ENCODE measurements at places on chromosomes 6 and 20.

DNA sequence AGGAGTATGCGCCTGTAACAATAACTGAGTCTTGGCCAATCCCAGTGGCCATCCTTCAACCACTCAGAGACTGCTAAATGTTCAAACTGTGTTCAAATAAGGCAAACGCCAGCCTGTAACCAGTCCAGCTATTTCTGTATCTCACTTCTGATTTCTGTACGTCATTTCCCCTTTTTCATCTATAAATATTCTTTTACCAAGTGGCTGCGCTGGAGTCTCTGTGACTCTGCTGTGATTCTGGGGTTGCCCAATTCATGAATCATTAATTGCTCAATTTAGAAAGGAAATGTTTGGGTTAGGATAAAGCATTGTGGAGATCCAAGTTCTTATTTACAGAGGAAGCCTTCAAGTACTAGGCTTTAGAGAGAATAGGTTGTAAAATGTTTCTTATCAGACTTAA lies 89.8 kb upstream of the UST start:
- peak; percentile 17 for DNase-seq

DNA sequence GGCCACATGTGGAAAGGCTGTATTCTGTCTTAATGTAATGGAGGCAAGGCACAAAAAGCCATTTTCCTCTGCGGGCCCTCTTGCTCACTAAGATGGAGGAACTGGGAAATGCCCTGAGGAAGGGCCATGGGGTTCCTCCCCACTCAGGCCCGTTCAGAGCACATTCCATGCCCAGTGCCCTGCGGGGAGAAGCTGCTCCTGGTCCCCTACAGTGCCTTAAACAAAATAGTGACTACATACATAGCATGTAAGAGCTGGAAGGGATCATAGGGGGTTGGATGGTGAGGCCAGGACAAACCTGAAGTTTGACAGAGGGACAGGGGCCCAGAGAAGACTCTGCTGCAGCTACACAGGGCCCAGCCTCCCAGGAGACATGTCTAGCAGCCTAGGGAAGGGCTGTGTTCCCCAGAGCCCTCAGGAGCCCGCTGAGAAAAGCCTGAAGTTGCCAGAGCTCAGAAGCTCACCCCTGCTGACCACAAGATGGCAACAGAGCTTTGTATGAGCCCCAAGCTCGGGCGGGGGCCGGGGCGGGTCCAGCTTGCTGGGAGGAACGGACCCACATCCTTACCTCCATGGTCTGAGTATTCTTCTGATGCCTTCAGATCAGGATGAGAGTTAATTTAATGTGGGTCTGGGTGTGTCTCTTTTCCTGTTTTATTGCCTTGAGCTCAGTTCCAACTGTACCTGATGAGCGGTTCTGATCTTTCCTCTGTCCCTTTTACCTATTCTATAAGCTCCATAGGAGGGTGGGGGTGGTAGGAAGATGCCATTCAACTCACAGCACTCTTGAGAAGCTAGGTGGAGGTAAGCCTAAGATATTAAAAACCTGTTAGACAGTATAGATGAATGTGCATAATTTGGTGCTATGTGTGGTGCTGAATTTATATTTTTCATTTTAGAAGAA lies 242.9 kb downstream of the CDC5L start:
- no peak for DNase-seq

DNA sequence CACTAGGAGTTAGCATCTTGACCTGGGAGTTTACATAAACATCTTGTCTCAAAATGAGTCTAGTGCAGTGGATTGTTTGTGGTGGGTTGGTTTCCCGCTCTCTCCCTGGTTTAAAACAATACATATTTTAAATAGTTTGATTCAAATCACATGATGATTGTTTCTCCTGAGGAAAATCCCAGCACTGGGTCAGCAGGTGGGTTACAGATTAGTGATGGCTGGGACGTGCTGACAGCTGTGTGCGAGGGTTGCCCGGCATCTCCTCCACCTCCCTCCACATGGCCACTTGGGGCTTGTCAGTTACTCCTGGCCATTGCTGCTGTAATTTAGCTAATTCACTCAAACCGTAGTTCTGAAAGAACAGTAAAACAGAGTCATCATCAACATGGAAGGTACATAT lies 306.4 kb upstream of the CITED2 start:
- no peak for DNase-seq

- DNase-seq: no peak
Measured at GRCh38 chr20:24798930-24799705, 150.0 kb upstream of the CST7 start.

- DNase-seq: no peak
Measured at GRCh38 chr6:123662757-123663156, 26.0 kb upstream of the TRDN start.

GRCh38 chr20:62908971-62909791 lies 17.1 kb downstream of the DIDO1 start:
- no peak for DNase-seq

GRCh38 chr6:43101497-43101896 lies 25.4 kb downstream of the PTK7 start:
- DNase-seq: no peak

- no peak for DNase-seq
Measured at GRCh38 chr20:38874460-38875174, 51.6 kb upstream of the FAM83D start.

DNA sequence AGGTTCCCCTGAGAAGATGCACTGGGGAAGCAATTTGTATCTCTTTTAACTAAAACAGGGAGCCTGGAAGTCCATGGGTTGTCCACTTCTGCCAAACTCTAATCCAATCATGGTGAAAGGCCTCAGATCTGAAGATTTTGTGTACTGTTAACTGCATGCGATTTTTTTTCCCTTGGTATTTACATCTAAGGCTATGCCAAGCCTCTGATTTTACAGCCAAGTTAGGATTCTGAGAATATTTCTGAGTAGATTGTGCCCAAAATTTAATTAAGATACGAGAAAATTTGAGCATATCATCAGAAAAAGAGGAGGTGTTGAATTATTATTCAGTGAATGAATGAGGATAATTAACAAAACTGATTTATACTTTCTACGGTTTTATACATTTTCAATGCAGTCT lies 34.0 kb downstream of the BTBD3 start:
- no peak for DNase-seq

- no peak for DNase-seq
Measured at GRCh38 chr20:51223183-51223720, 200.3 kb upstream of the KCNG1 start.

DNA sequence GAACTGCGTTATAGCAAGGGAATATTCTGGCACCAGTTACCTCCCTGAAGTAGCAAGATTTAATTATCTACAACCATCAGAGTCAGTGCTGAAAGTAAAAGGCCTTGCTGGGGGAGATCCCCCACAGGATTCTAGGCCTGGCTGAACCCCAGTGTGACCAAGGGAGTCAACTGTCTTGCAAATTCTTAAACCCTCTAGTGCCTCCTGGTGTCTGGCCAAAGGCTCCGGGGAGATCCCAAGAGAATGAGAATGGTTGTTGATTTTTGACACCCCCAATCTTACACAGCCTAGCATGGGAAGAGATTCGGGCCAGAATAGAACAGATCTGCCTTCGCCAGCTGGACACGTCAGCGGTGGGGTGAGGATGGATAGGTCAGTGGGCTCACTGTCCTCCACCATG lies 179.4 kb downstream of the ERMARD start:
- no peak for DNase-seq

DNA sequence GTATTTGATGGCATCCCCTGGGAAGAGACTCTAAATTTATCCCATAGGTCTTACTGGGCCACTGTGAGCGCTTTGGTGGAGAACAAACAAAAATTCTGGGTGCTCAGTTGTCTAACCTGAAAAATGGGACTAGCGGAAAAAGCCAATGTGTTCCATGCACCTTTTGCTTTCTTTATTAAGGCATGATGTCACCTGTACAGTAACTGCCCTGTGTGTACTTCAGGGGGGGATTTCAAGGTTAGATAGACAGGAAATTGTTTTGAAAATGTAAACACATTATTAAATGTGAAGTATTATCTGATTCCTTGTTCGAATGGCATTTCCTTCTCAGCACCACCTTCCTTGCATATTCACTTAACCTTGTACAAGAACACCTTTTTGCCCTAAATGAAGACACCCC lies 1.2 kb upstream of the EDN1 start:
- no peak for DNase-seq

- no peak for DNase-seq
Measured at GRCh38 chr20:50284811-50285375, 94.3 kb downstream of the CEBPB start.

Data from hippocampal formation (tissue), 2 donors.